ENCODE measurements at places on chromosomes 3 and 15. TPM values are rescaled to one million over a fixed set of nuclear protein-coding genes. Genes with fewer than 3 reads are reported as not detected.
A peak's percentile ranks its signal among the peaks of the same experiment; 100 is the strongest.

GRCh38 chr15:44715142-44715796, 4.0 kb downstream of the B2M start:
- peaks cover 77% of the 10 kb centered on the region for H3K4me1 ChIP-seq
- no peaks in the 10 kb centered on the region for H3K27me3 ChIP-seq
- peak overlapping the region; percentile 98 for H3K4me3 ChIP-seq
- H3K27ac ChIP-seq: peak overlapping the region; percentile 100
- H3K36me3 ChIP-seq: peaks cover 35% of the 10 kb centered on the region

The KPNA4 gene
- total RNA-seq: 61.9 TPM

DNA sequence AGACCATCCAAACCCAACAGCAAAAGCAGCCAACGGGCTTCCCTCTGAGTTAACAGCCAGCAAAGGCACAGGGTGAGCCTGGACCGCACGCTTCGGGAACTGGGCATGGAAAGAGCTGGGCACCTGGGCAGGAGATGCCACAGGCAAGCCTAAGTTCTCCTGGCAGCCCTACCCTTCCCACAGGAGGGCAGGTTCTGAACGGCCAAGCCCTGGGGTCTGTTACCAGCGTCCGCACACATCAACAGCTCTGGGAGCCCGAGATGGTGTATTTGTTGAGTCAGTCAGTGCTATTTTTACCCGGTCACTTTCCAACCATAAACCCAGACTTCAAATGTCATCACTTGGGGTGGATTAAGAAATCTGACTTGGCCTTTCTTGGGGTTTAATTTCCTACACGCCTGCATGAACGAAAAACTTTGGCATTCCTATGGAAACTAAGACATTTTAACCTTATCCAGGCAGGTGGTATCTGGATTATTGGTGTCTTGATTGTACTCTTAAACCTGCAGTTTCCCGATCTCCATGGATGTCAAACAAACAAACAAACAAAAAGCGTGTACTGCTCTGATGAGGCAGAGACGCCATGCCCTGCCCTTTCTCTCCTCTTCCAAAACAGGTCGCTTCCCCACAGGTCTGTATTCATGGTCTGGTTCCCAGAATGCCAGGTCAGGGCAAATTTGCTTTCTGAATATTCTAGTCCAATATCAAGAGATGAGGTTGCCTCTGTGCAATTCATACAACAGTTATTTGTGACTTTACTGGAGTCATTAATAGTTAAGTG, 99.7 kb downstream of the XXYLT1 start:
- peaks cover 2% of the 10 kb centered on the region for H3K36me3 ChIP-seq
- H3K4me3 ChIP-seq: no peak overlapping the region
- no peak for DNase-seq
- H3K4me1 ChIP-seq: peaks cover 6% of the 10 kb centered on the region

DNA sequence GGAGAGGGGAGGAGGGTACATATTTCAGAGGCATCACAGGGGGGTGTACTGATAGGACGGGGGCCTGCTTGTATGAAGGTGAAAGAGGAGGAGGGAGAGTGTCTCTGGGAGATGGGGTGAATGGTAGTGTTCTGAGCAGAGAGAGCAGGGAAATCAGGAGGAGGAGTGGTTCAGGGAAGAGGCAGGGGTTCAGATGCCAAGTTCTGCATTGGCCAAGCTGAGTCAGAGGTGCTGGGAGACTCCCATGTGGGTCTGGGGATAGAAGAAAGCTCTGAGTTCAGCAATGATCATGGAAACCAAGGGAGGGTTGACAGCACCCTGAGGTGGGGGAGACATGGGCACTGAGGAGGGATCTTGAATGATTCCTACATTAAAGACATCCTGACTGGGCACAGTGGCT, 3.0 kb downstream of the CYP8B1 start:
- peaks cover 6% of the 10 kb centered on the region for H3K36me3 ChIP-seq
- no peak overlapping the region for H3K4me3 ChIP-seq
- H3K27me3 ChIP-seq: peaks cover 30% of the 10 kb centered on the region
- peaks cover 7% of the 10 kb centered on the region for H3K4me1 ChIP-seq
- no peak for DNase-seq

DNA sequence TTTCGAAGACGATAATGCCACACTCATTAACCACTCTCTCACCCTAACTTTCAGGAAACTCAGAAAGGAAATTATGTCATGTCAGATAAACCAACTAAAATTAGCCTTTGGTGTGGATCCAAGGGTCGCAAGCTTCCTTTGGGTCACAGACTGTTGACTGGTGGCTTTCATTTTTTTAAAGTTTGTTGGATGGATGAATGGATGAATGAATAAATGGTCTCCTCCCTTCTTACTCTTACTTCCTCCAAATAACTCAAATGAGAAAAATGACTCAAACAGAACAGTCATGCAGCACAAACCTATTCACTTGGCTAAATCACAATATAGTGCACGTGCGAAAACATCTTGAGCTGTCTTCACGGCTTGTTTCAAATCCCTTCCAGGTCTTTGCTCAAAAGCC, 82.9 kb upstream of the HACD2 start:
- H3K27ac ChIP-seq: no peak overlapping the region
- H3K27me3 ChIP-seq: peaks cover 53% of the 10 kb centered on the region
- peaks cover 2% of the 10 kb centered on the region for H3K36me3 ChIP-seq

DNA sequence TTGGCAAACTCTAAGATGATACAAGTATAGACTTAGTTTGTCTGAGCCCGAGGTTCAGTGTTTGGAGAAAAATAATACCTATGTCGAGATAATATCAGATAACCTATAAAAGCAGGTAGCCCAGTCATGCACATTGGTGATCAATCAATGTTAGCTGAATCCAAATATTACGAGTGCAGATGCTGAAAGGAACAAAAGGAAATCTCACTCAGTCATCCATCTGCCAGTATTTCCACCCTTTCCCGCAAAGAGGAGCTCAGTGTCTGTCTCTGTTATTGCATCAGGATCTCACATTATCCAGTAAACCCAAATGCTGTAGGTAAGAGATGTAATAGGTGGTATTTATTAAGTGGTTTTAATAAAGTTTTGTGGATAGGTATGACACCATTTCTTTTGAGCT, 251.2 kb upstream of the CTDSPL start:
- H3K27ac ChIP-seq: no peak overlapping the region
- H3K4me3 ChIP-seq: no peak overlapping the region
- no peaks in the 10 kb centered on the region for H3K4me1 ChIP-seq
- H3K36me3 ChIP-seq: no peaks in the 10 kb centered on the region
- DNase-seq: no peak

The SHF gene
- total RNA-seq: 2.0 TPM

DNA sequence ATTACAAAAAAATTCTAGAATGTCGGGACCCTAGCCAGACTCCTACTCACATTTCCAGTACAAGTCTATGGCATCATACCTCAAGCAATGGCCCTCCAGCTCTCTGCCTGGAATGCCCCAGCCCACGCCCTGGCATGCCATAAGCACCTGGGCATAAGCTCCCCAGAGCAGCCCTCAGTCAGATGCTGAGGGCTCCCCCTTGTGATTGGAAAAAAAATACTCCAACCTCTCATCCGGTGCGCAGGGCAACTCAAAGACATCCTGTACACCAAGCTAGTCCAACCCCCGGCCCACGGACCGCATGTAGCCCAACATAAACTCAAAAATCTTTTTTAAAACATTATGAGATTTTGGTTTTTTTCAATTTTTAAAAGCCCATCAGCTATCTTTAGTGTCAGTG, 115.4 kb downstream of the NEK10 start:
- peaks cover 6% of the 10 kb centered on the region for H3K27me3 ChIP-seq
- DNase-seq: no peak
- no peak overlapping the region for H3K27ac ChIP-seq
- no peaks in the 10 kb centered on the region for H3K36me3 ChIP-seq

DNA sequence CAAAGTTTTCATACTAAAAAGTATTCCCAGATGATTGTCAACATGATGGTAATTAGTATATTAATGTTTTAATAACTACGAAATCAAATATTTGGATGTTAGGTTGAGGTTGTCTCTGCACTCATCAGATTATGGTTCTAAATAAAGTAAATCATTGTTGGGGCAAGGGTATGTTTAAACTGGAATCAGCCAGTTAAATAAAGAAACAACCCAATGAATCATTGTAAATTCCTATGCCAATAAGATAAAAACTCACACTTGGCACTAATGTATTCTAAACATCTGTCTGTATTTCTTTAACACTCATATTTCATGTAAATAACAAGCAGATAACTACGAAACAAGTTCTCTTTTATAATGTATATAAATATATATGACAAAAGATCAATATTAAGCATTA, 92.7 kb downstream of the PEAK1 start:
- H3K27ac ChIP-seq: no peak overlapping the region
- H3K36me3 ChIP-seq: no peaks in the 10 kb centered on the region
- H3K4me1 ChIP-seq: no peaks in the 10 kb centered on the region
- no peaks in the 10 kb centered on the region for H3K27me3 ChIP-seq
- no peak overlapping the region for H3K4me3 ChIP-seq
- no peak for DNase-seq

- DNase-seq: no peak
- no peak overlapping the region for H3K27ac ChIP-seq
- no peaks in the 10 kb centered on the region for H3K36me3 ChIP-seq
- H3K27me3 ChIP-seq: no peaks in the 10 kb centered on the region
- peaks cover 18% of the 10 kb centered on the region for H3K4me1 ChIP-seq
Measured at GRCh38 chr3:188253800-188254452, 100.0 kb downstream of the LPP start.

- H3K27me3 ChIP-seq: no peaks in the 10 kb centered on the region
- DNase-seq: no peak
- peak overlapping the region; percentile 73 for H3K4me3 ChIP-seq
- peak overlapping the region; percentile 5 for H3K27ac ChIP-seq
- H3K36me3 ChIP-seq: no peaks in the 10 kb centered on the region
Measured at GRCh38 chr3:196207159-196207832, 3.9 kb downstream of the ZDHHC19 start.

GRCh38 chr3:127475975-127476705, 114.4 kb downstream of the TPRA1 start:
- H3K4me1 ChIP-seq: peaks cover 2% of the 10 kb centered on the region
- H3K27me3 ChIP-seq: peaks cover 54% of the 10 kb centered on the region
- peaks cover 2% of the 10 kb centered on the region for H3K36me3 ChIP-seq
- H3K27ac ChIP-seq: no peak overlapping the region
- DNase-seq: no peak
- H3K4me3 ChIP-seq: no peak overlapping the region

- H3K4me1 ChIP-seq: no peaks in the 10 kb centered on the region
- peaks cover 71% of the 10 kb centered on the region for H3K27me3 ChIP-seq
- no peak overlapping the region for H3K4me3 ChIP-seq
Measured at GRCh38 chr15:26037369-26037768, 174.2 kb upstream of the ATP10A start.

GRCh38 chr3:150170852-150171520, 200.3 kb upstream of the PFN2 start:
- peaks cover 37% of the 10 kb centered on the region for H3K27me3 ChIP-seq
- no peak overlapping the region for H3K27ac ChIP-seq
- H3K4me3 ChIP-seq: no peak overlapping the region
- DNase-seq: no peak
- H3K4me1 ChIP-seq: peaks cover 4% of the 10 kb centered on the region
- no peaks in the 10 kb centered on the region for H3K36me3 ChIP-seq

DNA sequence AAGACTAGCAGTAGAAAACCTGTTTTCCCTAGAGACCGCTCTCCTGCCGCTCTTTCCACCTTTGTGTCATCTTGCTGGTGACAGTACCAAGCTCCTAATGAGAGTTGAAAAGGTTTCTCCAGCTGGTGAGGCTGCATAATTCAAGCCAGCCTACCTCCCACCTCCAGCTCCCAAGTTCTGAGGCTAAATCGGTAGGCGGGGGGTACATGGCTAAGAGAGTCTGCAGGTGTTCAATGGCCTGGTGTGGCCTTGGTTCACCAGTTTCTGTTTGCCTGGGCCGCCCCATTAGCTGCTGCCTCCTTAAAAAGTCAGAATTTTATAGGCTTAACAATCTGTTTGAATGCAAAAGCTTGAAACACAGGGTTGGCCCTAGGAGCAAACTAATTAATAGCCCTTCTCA, 262.8 kb downstream of the SLCO3A1 start:
- DNase-seq: no peak
- H3K27me3 ChIP-seq: no peaks in the 10 kb centered on the region
- peaks cover 10% of the 10 kb centered on the region for H3K4me1 ChIP-seq
- peaks cover 4% of the 10 kb centered on the region for H3K36me3 ChIP-seq

- peak overlapping the region; percentile 94 for H3K4me3 ChIP-seq
- peak overlapping the region; percentile 97 for H3K27ac ChIP-seq
- DNase-seq: no peak
- no peaks in the 10 kb centered on the region for H3K27me3 ChIP-seq
- H3K4me1 ChIP-seq: peaks cover 41% of the 10 kb centered on the region
Measured at GRCh38 chr3:180913581-180914404, 1.3 kb downstream of the FXR1 start.

- H3K36me3 ChIP-seq: peaks cover 2% of the 10 kb centered on the region
- H3K4me1 ChIP-seq: peaks cover 36% of the 10 kb centered on the region
- DNase-seq: no peak
- peak overlapping the region; percentile 91 for H3K27ac ChIP-seq
- H3K27me3 ChIP-seq: no peaks in the 10 kb centered on the region
Measured at GRCh38 chr3:71389911-71390573, 193.5 kb downstream of the FOXP1 start.

The CADM2 gene
- 0.42 TPM for total RNA-seq

The AHSG gene
- not detected for total RNA-seq

- peaks cover 2% of the 10 kb centered on the region for H3K36me3 ChIP-seq
- no peaks in the 10 kb centered on the region for H3K27me3 ChIP-seq
- H3K27ac ChIP-seq: peak overlapping the region; percentile 24
- no peak for DNase-seq
Measured at GRCh38 chr15:100517846-100518245, 10.9 kb downstream of the CERS3 start.

The ZNF502 gene
- total RNA-seq: 2.2 TPM

The LMAN1L gene
- total RNA-seq: 0.91 TPM

DNA sequence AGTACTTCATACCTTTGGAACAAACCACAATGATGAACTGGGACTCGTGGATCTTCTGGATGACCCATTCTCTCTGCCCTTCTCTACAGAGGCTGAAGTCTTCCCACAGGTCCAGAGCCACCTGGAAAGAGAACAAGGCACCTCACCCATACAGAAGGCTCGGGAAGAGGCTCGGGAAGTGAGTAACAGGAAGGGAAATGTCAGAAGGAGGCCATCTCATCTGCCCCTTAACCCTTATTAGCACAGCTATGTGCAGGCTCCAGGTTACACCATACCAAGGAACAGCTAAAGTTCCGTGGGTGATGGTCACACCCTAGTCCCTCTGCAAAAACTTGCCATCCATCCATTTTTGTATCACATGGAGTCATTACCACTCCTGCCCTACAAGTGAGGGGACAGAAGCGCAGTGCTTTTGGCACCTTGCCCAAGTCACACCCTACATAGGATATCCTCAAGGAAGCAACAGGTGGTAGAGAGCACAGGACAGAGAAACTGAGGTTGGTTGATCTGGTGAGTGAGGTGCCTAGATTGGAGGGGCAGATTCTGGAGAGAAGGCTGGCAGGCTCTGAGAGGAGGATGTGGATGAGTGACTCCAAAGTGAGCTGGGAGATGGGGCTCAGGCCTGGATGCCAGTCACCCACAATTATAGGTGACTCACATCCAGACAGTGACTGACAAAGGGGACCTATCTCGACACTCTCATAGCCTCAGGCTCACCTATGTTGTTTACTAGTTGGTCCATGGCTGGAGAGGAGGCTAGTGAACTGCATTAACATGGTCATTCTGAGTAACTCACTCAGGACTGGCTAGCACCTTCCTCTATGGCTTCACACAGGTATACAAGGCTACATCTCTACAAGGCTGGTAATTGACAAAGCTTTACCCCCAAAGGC, 38.2 kb downstream of the SPATA12 start:
- no peak for DNase-seq
- no peaks in the 10 kb centered on the region for H3K36me3 ChIP-seq
- peaks cover 6% of the 10 kb centered on the region for H3K4me1 ChIP-seq

Measured in T-helper 17 cell (primary cell).